Peyer's patch (tissue), 4 donors: ENCODE measurements at places on chromosomes 5 and 9. TPM values are rescaled to one million over a fixed set of nuclear protein-coding genes. Genes with fewer than 3 reads are reported as not detected.

Gene LTC4S
- total RNA-seq, result 1.9 TPM

Gene IRX2
- not detected for total RNA-seq

Gene PCDHGA10
- 3.2 TPM for total RNA-seq

Gene PHF24
- total RNA-seq, result 0.76 TPM

Gene SIT1
- total RNA-seq, result 2.4 TPM

Gene SLC35D2
- total RNA-seq, result 90.8 TPM

Gene VCAN
- 40.4 TPM for total RNA-seq

DNA sequence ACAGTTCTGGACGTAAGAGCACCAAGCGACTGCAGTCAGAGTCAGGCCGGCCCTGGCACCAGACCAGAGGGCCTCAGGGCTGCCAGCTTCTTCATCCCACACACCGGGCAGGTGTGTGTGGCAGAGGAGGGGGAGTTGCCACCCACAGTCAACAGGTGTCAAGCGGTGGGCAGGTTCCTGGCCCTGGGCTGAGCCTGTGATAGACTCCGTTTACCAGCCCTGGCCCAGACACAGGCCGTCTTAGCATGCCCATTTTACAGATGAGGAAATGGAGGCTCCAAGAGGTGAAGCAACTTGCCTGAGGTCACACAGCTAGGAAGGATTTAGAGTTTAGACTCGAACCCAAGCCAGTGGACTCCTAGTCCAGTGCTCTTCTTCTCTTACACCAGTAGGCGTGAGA, 71.8 kb downstream of the HMCN2 start:
- H3K4me3 ChIP-seq, result no peak overlapping the region
- DNase-seq, result no peak
- no peak overlapping the region for H3K27ac ChIP-seq
- H3K36me3 ChIP-seq, result no peaks in the 10 kb centered on the region
- H3K4me1 ChIP-seq, result peaks cover 24% of the 10 kb centered on the region
- no peaks in the 10 kb centered on the region for H3K27me3 ChIP-seq

DNA sequence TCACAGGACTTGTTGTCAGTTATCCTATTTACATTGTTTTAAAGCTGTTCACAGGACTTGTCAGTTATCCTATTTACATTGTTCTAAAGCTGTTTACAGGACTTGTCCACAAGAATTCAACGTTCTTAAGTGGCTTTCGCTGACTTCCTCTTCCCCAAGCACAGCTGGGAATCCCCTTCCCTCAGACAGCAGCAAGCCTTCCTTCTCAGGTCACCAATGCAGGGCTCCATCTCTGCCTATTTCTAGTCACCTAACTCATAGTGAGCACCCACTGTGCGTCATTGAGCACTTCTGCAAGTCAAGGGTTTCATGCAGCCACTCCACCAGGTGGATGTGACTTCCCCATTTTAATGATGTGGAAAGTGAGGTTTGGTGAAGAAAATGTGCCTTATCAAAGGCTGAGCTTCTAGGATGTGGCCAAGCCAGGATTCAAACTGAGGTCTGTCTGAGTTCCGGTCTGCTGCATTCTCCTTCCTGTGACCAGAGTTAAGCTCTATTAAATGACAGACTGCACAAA, 109.8 kb upstream of the ZNF462 start:
- H3K36me3 ChIP-seq, result no peaks in the 10 kb centered on the region
- H3K27me3 ChIP-seq, result no peaks in the 10 kb centered on the region
- H3K4me3 ChIP-seq, result no peak overlapping the region
- no peak overlapping the region for H3K27ac ChIP-seq
- H3K4me1 ChIP-seq, result no peaks in the 10 kb centered on the region

DNA sequence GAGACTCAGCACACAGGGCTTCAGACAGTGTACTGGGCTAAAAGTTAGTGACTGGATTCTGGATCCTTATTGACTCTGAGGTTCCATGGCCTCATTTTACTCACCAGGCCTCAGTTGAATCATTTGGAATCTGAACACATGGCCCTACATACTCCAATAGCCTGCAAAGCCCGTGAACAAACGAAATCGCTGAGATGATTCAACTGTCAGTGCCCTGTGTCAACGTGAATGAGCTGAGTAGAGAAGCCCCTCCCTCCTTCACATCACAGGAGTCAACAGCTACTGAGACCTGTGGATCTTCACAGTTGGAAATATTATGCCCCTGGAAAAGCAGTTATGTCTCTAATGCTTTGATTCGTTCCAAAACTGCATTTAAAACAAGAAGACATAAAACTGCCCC, 429.3 kb downstream of the GADD45G start:
- no peak overlapping the region for H3K4me3 ChIP-seq
- H3K4me1 ChIP-seq, result no peaks in the 10 kb centered on the region
- H3K27ac ChIP-seq, result no peak overlapping the region
- DNase-seq, result no peak
- no peaks in the 10 kb centered on the region for H3K36me3 ChIP-seq

GRCh38 chr5:35971186-35971877, 19.9 kb downstream of the UGT3A1 start:
- no peak overlapping the region for H3K27ac ChIP-seq
- DNase-seq, result no peak
- no peaks in the 10 kb centered on the region for H3K27me3 ChIP-seq
- no peaks in the 10 kb centered on the region for H3K36me3 ChIP-seq

- DNase-seq, result no peak
- H3K4me3 ChIP-seq, result no peak overlapping the region
- no peaks in the 10 kb centered on the region for H3K4me1 ChIP-seq
- no peaks in the 10 kb centered on the region for H3K27me3 ChIP-seq
Observed at GRCh38 chr5:112554101-112554977, 135.3 kb upstream of the EPB41L4A start.

DNA sequence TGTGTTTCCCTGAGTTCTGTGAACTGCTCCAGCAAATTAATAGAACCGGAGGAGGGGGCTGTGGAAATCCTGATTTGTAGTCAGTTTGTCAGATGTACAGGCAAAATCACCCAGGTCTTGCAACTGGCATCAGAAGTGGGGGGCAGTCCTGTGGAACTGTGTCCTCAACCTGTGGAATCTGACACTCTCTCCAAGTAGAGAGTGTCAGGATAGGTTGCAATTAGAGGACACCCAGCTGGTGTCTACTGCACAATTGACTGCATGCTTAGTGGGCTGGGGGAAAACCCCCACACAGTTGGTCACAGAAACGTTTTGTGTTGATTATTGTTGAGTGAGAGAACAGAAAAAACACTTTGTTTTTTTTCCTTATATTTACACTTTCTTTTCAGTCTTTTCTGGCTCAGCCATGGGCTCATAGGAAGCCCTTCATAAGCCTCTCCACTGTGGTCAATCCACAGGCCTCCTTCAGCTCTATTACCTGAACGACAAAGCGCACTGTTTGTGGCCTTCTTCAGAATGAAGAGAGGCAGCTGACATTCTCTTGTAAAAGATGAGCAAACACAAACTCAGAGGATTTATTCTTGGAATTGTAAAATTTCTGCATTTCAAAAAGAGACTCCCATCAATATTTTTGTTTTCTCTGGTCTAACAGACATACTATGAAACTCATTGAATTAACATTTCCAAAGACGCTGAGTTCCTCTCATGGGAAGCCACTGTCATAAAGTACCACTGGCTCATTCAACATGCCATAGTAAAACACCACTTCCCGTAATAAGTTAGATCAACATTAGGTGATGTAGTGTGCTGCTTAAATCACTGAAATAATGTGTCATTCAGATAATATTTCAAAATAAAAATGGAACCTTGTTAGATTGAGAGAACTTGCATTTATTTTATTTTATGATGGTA, 348.9 kb upstream of the RFX3 start:
- no peak overlapping the region for H3K4me3 ChIP-seq
- no peak for DNase-seq
- no peaks in the 10 kb centered on the region for H3K4me1 ChIP-seq
- H3K27ac ChIP-seq, result no peak overlapping the region
- no peaks in the 10 kb centered on the region for H3K27me3 ChIP-seq

DNA sequence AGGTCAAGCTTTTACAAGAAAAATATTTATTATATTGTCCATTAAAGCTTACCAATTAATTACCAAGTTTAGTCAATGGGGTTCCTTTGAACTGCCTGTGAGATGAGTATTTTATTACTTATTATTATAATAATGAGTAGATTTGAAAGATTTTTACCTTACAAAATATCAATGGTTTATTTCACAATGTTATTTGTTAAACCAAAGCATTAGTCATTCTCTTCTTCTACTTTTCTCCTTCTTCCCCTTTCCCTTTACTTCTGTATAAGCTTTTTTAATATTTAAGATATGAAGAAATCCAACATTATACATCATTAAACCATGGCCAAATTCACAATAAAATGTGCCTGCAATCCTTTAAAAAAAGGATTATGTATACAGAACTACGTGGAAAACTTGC, 369.5 kb downstream of the ARL15 start:
- no peaks in the 10 kb centered on the region for H3K4me1 ChIP-seq
- no peak for DNase-seq
- no peaks in the 10 kb centered on the region for H3K27me3 ChIP-seq
- no peak overlapping the region for H3K4me3 ChIP-seq

GRCh38 chr9:4718911-4719310, 22.1 kb downstream of the AK3 start:
- H3K27ac ChIP-seq, result no peak overlapping the region
- no peak for DNase-seq
- no peak overlapping the region for H3K4me3 ChIP-seq
- no peaks in the 10 kb centered on the region for H3K36me3 ChIP-seq
- H3K27me3 ChIP-seq, result no peaks in the 10 kb centered on the region
- H3K4me1 ChIP-seq, result no peaks in the 10 kb centered on the region

GRCh38 chr9:119339056-119339455, 30.2 kb downstream of the BRINP1 start:
- DNase-seq, result no peak
- H3K27ac ChIP-seq, result no peak overlapping the region
- no peaks in the 10 kb centered on the region for H3K36me3 ChIP-seq
- H3K4me3 ChIP-seq, result no peak overlapping the region
- no peaks in the 10 kb centered on the region for H3K27me3 ChIP-seq
- H3K4me1 ChIP-seq, result no peaks in the 10 kb centered on the region

- DNase-seq, result peak; percentile 48
- H3K4me3 ChIP-seq, result no peak overlapping the region
- no peaks in the 10 kb centered on the region for H3K4me1 ChIP-seq
- no peaks in the 10 kb centered on the region for H3K27me3 ChIP-seq
- no peaks in the 10 kb centered on the region for H3K36me3 ChIP-seq
- H3K27ac ChIP-seq, result no peak overlapping the region
Observed at GRCh38 chr5:174425271-174425963, 299.0 kb upstream of the MSX2 start.

DNA sequence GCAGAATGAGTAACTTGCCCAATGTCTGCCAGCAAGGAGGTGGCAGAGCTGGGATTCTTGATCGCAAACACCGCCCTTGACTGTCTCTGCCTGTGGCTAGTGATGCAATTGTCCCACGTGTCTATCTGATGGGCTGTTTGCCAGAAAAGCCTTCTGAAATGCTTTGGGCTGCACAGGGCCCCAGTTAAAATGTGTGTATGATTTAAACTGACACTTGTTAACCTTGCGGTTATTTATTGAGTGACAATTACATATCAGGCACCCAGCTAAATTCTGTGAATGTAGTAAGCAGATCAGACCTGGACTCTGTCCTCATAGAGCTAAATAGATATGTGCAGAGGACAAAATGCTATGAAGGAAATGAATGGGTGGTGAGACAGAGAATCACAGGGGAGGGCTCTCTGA, 11.6 kb upstream of the IL12B start:
- no peaks in the 10 kb centered on the region for H3K36me3 ChIP-seq
- no peak overlapping the region for H3K27ac ChIP-seq
- no peaks in the 10 kb centered on the region for H3K27me3 ChIP-seq
- peak; percentile 23 for DNase-seq

GRCh38 chr9:93577078-93577974, 942 bp downstream of the PHF2 start:
- peak; percentile 65 for DNase-seq
- no peaks in the 10 kb centered on the region for H3K27me3 ChIP-seq
- peak overlapping the region; percentile 99 for H3K4me3 ChIP-seq
- peak overlapping the region; percentile 89 for H3K27ac ChIP-seq
- no peaks in the 10 kb centered on the region for H3K4me1 ChIP-seq

- H3K27me3 ChIP-seq, result no peaks in the 10 kb centered on the region
- H3K4me1 ChIP-seq, result no peaks in the 10 kb centered on the region
- DNase-seq, result no peak
- no peak overlapping the region for H3K27ac ChIP-seq
- H3K36me3 ChIP-seq, result no peaks in the 10 kb centered on the region
- no peak overlapping the region for H3K4me3 ChIP-seq
Observed at GRCh38 chr9:89649039-89649691, 44.4 kb downstream of the GADD45G start.

DNA sequence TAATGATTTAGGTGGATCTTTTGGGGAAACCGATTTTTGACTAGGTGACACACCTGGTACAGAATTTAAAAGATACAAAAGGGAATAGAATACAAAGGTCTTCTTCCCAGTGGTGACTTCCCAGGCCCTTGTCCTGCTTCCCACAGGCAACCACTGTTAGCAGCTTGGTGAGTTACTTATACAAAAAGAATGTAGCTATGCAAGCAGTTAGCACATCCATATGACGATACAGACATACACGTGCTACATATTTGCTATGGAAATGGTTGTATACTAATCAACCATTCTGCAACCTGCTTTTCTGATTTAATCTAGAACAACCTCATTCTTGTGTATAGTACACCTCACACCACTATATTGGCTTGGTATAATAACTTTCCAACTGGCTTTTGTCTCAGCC, 51.0 kb downstream of the OTULIN start:
- H3K36me3 ChIP-seq, result peaks cover 60% of the 10 kb centered on the region
- H3K4me1 ChIP-seq, result no peaks in the 10 kb centered on the region
- no peak overlapping the region for H3K4me3 ChIP-seq
- H3K27ac ChIP-seq, result no peak overlapping the region
- H3K27me3 ChIP-seq, result no peaks in the 10 kb centered on the region
- no peak for DNase-seq
